ENCODE measurements at places on chromosomes 7 and 10.

GRCh38 chr7:82542665-82543064 is 99.1 kb upstream of the CACNA2D1 start:
- DNase-seq, result no peak

DNA sequence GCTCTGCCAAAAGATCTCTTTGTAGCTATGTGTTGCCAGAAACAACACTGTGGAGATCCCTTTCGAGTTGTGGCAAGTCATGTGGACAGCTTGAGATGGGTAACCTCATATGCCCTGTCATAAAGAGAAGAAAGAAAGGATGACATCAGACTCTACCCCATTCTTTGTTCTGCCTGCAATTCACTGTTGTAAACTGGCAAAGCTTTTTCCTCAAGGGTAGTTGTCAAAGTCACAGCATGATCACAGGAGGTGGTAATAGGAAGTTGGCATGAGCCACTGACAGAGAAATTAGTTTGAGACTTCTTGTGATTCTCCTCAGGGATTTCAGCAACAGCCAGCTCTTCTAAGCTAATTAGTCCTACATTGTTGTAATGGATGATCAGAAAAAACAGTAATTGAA is 19.4 kb upstream of the MINDY3 start:
- no peak for DNase-seq

DNA sequence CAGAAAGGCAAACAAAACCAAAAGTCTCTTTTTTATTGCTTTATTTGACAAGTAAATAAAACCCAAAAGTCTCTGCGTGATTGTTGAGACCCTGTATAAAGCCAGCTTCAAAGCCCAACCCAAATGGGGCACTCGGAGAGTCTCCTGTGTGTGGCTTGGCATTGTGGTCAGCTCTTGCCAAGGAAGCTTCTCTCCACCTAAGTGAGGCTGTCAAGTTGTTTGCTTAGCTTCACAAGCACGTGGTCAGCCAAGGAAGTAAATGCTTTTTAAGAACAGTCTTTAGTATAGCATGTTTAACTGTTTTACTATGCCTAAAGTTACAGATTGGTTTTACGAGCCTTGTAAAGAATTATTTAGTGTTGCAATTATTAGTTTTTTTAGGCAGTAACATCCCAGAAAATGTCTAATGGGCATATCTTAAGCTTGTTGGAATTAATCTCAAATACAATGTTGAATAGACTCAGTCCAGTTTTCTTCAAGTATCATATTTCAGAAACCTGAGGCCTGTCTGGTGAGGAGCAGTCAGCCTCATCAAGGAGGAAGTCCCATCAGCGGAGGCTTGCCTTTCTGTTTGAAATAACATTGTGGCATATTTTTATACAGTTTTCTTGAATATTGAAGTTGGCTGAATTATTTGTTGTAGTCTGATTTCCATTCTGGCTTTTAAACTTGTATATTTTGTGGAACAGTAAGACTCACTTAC is 144.3 kb downstream of the ANKRD30A start:
- DNase-seq, result no peak

- DNase-seq, result no peak
Observed at GRCh38 chr7:154848464-154848863, 154.5 kb downstream of the PAXIP1 start.

DNA sequence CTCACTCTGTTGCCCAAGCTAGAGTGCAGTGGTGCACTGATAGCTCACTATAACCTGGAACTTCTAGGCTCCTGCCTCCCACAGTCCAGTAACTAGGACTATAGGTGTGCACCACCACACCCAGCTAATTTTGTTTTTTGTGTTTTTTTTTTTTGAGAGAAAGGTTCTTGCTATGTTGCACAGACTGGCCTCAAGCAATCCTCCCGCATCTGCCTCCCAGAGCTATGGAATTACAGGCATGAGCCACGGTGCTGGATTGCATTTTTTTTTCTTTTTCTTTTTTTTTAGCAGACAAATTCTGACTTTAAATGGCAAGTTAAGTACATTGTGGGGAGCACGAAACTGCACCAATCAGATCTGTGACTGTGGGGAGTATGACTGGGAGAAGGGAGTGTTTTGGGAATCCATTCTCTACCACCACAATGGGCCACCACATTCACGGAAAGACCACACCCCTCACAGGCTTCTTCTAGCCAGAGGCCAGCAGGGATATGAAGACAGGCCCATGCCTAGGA is 58.1 kb upstream of the MSMB start:
- no peak for DNase-seq

DNA sequence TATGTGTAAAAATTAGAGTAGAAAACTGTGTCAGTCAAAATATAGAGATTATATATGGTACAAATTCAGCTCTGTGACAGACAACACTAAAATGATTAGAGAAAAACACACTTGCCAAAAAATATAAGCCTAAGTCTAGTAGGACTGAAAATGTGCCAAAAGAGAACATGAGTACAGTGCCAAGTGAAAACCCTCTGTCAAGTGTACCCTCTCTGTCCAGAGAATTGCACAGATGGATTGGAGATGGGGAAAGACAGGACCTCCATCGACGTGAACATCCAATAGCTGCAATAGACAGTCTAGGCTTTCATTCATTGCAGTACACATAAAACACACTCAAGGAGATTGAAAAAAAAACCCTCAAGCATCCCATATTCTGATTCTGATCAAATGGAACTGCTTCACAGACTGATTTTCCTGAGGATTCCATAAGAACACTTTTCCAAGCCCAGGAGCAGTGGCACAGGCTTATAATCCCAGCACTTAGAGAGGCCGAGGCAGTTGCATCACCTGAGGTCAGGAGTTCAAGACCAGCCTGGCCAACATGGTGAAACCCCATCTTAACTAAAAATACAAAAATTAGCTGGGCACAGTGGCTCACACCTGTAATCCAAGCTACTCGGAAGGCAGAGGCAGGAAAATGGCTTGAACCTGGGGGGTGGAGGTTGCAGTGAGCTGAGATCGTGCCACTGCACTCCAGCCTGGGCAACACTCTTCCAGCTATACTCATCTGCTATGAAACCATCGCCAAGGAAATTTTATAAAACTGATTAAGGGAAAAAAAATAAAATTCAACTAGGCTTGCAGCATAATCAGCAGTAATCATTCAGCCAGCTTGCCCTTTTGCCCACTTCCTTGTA is 110.0 kb upstream of the TRIM24 start:
- DNase-seq, result no peak

- DNase-seq, result no peak
Observed at GRCh38 chr7:131786204-131786603, 229.8 kb upstream of the PODXL start.

DNA sequence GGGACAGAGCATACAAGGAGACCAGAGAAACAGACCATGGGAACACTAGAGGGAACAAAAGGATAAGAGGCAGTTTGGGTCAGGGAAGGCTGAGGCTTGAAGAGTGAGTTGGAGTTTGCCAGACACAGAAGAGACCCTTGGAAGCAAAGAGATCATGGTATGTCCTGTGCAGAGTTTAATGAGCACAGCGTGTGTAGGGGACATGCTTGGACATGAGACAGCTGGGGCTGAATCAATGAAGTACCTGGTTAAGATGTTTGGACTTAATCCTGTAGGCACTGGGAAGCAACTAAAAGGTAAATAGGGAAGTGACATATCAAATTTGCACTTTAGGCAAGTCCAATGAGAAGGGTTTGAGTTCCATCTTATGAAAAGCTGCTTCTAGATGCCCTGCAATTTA is 79.6 kb downstream of the KIAA1217 start:
- no peak for DNase-seq

DNA sequence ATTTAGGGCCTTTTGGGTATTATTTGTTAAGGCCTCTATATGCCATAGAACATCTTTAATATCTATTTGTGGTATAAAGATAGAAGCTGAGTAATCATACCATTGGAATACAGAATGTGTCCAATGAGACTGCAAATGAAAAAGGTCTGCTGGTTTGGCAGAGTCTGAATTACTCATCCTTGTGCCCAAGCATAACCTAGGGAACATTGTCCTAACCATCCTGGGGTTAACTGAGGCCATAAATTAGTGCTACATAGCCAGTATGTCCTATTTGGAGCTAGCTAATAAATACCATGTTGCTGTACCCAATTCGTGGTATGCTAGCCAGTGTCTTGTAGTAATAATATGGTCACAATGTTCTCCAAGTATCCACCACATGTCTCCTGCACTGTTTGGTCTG is 117.1 kb downstream of the ANKRD26 start:
- no peak for DNase-seq

GRCh38 chr7:5218564-5219360 is 28.7 kb downstream of the WIPI2 start:
- no peak for DNase-seq

- no peak for DNase-seq
Observed at GRCh38 chr10:109676703-109677102, 246.6 kb downstream of the XPNPEP1 start.

GRCh38 chr10:128859738-128860386 is 607.2 kb upstream of the MGMT start:
- DNase-seq, result no peak

DNA sequence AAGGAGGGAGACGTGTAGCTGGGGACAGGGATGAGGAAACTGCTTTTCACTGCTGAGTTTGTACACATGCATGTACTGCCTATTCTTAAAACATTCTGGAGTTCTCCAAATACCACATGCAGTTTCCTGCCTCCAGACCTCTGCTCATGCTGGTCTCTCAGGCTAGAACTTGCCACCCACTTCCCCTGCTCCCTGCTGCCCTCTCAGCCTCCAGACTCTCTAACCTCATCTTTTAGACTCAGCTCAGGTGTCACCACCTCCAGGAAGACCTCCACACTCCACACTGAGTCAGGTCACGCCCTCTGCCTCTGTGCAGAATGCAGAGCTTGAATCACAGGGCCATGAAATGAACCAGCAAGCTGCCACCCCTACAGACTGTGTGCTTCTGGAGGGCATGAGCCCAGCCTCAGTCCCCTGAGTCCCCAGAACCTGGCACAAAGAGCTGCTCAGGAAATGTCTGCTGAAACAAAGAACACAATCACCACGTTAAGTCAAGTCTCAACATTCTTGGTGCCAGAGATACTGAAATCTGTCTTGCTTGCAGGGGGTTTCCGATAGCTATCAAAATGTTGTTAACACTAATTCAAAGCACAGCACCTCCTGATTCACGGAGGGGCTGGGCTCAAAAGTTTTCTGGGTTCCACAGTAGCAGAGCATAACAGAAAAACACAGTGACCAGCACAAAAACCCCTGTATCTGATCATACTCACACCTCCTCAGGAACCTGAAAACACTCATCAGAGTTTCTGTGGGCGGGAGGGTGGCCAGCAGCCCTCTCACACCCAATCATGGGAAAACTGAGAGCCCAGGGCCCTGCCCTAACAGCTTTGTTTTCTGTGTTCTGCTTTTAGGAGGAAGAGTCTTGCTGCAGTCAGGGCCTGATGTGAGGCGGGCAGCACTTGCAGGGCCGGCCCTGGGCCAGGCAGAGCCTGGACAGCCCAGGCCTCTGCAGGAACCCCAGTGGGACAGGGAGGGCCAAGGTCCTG is 21.1 kb downstream of the FAM53B start:
- DNase-seq, result peak; percentile 20

DNA sequence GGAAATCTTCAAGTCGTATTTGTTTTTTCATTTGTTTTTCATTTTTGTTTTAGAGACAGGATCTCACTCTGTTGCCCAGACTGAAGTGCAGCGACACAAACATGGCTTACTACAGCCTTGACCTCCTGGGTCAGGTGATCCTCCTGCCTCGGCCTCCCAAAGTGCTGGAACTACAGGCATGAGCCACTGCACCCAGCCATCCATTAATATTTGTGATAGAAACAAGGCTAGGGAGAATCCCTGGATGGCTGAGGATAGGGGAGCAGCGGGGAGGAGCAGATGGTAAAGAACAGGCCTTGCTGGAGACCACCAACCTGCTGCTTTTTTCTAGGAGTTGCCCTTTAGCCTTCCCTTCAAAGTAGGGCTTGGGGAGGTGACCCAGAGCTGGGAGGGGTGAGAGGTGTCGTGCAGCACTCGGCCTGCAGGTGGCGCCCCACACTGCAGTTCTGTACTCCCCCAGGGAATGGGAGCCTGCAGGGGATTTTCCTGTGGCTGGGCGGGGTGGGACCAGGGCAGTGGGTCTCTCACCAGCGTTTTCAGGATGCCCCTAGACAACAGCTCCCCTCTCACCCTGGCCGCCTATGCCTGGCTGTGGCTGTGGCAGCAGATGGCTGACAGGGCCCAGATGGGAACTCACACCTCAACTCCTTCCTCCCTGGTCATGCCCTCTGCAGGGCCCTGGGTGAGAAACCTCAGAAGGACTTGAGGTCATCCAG is 12.6 kb upstream of the CDH23 start:
- peak; percentile 63 for DNase-seq

DNA sequence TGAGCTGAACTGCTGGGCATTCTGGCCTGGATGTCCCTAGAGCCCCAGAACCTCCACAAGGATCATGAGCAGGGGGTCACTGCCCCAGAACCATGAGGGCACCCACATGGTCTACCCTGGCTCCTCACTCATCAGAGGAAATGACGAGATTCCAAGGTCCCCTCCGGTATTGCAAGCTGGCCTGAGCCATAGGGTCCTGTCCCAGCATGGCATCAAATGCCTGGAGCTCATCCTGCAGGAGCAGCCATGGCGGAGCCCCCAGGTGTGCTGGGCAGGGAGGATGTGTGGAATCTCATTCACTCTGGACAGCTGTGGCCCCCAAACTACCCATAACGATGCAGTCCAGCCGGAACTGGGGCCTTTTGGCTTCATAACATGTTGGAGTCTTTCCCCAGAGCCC is 66.6 kb upstream of the ANTXRL start:
- DNase-seq, result no peak

DNA sequence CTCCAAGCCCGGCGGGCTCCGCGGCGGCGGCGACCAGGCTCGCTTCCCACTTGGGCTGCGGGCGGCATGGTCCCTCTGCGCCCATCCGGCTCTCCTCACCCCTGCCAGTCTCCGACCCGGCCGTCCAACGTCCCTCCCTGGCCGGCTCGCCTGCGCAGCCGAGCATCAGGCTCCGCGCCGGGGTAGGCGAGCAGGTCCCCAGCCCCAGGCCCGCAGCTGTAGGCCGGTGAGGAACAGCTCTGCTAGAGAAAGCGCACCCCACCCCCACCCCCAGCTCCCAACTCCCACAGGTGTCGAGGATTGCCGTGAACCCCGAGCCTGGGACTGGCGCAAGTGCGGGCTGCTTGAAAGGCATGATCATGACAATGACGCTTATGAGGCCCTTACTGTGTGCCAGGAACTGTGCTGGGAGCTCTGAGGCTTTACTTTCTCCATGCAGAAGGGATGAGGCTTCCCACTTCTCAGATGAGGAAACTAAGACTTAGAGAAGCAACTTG is 20.8 kb upstream of the PAX2 start:
- no peak for DNase-seq

GRCh38 chr7:83579740-83580139 is 69.2 kb downstream of the SEMA3E start:
- no peak for DNase-seq

DNA sequence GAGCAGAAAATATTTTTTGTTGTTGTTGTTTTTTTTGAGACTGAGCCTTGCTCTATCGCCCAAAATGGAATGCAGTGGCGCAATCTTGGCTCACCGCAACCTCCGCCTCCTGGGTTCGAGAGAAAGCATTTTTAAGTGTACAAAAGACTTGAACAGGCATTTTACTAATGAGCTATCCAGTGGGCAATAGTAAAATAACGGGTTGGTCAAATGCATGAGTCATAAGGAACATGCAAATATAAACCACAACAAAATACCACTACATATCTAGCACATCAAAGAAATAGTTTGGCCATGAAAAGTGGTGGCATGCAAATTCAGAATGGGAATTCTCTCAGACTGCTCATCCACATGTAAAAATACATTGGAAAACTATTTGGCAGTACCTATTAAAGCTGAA is 71.7 kb upstream of the TMEM106B start:
- no peak for DNase-seq

- DNase-seq, result no peak
Observed at GRCh38 chr7:118671149-118671548, 446.6 kb downstream of the ANKRD7 start.
